ENCODE measurements at places on chromosomes 3 and 15.

GRCh38 chr15:40054855-40055575 is 16.0 kb upstream of the SRP14 start:
- ATAC-seq: peak; percentile 34

- ATAC-seq: no peak
These were observed 14.9 kb downstream of the ITGA11 start for GRCh38 chr15:68417051-68417450.

DNA sequence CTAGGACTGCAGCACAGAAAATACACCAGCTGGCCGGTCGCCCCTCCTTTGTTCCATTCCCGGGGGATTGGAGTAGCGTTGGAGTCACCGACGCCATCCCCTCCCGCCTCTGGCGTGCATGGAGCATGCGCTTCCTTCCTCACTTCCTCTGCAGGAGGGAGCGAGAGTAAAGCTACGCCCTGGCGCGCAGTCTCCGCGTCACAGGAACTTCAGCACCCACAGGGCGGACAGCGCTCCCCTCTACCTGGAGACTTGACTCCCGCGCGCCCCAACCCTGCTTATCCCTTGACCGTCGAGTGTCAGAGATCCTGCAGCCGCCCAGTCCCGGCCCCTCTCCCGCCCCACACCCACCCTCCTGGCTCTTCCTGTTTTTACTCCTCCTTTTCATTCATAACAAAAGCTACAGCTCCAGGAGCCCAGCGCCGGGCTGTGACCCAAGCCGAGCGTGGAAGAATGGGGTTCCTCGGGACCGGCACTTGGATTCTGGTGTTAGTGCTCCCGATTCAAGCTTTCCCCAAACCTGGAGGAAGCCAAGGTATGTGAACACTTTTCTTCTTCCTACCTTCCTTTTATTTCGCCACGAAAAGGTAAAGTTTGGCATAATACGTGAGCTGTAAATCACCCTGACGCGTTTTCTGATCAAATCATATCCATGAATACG is at the start of gene SCG3:
Gene SCG3, plus strand, starts transcription at position 201 of the 661 bp plus-strand sequence. Its CDS starts 253 bp downstream, at position 454.
- ATAC-seq: peak; percentile 72

DNA sequence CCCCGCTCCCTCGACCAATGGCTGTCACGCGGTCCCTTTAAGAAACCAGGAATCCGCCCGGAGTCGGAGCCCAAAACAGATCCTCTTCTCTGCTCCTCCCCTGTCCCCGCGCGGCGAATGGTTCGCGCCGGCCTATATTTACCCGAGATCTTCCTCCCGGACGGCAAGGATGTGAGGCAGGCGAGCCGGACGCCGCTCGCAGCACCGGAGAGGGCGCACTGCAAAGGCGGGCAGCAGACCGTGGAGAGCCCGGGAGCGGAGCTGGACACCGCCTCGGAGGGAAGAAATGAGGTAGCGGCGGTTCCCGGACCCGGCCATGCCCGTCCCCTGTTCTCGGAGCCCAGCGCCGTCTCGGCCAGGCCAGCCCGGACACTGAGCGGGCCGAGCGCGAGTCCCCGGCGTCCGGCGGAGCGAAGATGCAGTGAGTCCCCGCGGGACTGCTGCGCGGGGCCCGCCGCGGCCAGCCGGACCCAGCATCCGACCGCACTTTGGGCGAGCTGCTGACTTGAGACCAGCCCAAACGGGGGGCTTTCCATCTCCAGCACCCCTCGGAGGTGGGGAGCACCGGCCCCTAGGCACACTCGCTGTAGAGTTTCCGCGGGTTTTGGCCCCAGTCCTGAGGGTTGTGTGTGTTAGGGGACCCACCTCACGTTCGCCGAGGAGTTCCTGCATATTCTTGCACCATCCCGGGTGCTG is at the start of gene FAM43A:
Gene FAM43A, plus strand, starts transcription at position 166 of the 696 bp plus-strand sequence. CDS start 944 bp downstream, outside the sequence.
- ATAC-seq: peak; percentile 69

GRCh38 chr3:21117370-21117769 is 633.6 kb downstream of the ZNF385D start:
- no peak for ATAC-seq

DNA sequence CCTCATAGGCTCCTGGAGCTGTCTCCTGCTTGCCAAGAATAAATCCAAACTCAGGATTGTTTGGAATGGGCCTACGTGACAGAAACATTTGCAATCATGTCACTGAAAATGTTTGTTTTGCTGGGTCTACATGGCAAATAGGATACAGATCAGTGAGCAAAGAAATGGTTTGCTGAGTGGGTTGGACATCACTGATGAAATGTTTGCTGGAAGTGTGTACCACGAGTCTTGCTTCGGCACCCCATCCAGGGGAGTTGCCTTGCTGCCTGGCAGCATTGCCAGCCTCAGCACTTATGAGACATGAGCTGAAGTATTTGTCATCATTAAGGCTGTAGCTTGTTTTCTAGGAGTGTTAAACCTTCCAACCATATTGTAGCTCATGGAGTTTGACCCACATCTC is 213.3 kb upstream of the CFAP20DC start:
- no peak for ATAC-seq

GRCh38 chr3:86245360-86245759 is 745.6 kb downstream of the VGLL3 start:
- ATAC-seq: no peak

- ATAC-seq: peak; percentile 33
These were observed 135.1 kb downstream of the TMCO5A start for GRCh38 chr15:38069511-38070011.

GRCh38 chr3:181066143-181067087 is 76.9 kb upstream of the DNAJC19 start:
- ATAC-seq: no peak

GRCh38 chr15:93920204-93920603 is 311.2 kb upstream of the MCTP2 start:
- ATAC-seq: no peak
